ENCODE measurements at places on chromosomes 3 and 15.

- DNase-seq: no peak
Measured at GRCh38 chr3:97885931-97886824, 64.4 kb downstream of the CRYBG3 start.

- DNase-seq: no peak
Measured at GRCh38 chr3:41274944-41275668, 75.8 kb downstream of the CTNNB1 start.

- DNase-seq: no peak
Measured at GRCh38 chr15:76667943-76668715, 237.0 kb downstream of the SCAPER start.

- no peak for DNase-seq
Measured at GRCh38 chr15:91954292-91954691, 100.8 kb downstream of the SLCO3A1 start.

DNA sequence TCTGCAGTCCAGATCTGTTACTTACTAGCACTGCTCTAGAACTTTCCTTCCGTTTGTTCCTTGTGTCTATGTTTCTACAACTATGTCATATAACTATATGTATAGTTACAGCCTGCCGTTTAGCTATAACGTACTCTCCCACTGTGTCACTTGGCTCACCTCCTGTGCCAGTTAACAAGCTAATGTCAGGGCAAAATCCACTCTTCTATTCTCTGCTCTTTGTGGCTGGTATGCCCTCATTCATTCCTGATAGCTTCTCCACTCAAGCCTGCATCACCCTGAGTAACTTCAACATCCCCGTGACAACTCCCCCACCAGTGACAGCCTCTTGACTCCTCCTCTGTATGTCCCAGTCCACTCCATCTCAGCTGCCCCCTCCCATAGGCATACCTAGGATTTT, 229.2 kb downstream of the TJP1 start:
- DNase-seq: no peak

DNA sequence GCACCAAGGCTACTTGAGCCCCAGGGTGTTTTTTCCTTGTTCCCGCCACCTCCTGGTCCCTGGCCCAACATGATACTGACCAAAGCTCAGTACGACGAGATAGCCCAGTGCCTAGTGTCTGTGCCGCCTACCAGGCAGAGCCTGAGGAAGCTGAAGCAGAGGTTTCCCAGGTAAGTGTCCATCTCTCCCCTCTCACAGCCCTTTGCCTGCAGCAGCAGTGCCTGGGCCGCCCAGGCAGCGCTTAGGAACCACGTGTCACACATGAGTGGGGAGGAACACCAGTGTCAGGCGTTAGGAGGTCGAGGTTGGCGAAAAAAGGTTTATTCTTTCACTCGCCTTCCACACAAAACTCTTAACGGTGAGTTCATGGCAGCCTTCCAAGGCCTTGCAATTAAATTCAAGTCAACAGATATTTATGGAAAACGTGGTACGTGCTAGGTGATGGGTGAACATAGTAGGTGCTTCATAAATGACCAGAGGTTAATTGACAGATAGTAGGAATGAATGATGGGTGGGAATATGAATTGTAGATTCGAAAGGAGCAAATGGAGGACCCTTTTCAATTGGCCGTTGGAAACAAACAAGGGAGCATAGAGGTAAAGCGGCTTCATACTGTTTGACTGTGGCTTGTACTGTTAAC, 486 bp downstream of the CDIN1 start:
- no peak for DNase-seq

Data from NCI-H2107 (cell line).